Stimulated activated CD8-positive, alpha-beta memory T cell treated with anti-CD3 and anti-CD28 coated beads, Interleukin-2, amount 100 ng/mL, for 1 hour (primary cell): ENCODE measurements at places on chromosomes 2 and 18.
A peak's percentile ranks its signal among the peaks of the same experiment; 100 is the strongest.

- DNase-seq: no peak
Measured at GRCh38 chr2:43448011-43448821, 147.6 kb downstream of the THADA start.

- no peak for DNase-seq
Measured at GRCh38 chr2:199441759-199442158, 16.0 kb downstream of the SATB2 start.

DNA sequence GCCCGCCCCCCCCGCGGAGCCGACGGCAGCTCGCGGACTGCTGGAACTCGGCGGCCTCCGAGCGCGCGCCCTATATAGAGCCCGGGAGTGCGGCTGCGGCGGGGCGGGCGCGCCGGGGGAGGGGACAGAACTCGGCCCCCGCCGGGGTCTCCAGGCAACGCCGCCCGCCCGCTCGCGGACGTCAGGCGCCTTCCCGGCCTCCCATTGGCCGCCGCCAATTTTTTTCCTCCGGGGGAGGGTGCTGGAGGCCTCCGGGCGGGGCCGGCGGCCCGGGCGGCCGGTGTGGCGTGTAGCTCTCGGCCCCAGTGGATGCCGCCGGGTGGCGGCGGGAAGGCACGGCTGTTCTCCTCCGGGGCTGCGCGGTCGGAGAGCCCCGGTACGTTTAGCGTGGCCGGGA is at the start of gene ZFP36L2:
Gene ZFP36L2 (minus strand): TSS at position 49 of the 397 bp plus-strand sequence. CDS start 291 bp downstream, outside the sequence.
- DNase-seq: peak; percentile 93

DNA sequence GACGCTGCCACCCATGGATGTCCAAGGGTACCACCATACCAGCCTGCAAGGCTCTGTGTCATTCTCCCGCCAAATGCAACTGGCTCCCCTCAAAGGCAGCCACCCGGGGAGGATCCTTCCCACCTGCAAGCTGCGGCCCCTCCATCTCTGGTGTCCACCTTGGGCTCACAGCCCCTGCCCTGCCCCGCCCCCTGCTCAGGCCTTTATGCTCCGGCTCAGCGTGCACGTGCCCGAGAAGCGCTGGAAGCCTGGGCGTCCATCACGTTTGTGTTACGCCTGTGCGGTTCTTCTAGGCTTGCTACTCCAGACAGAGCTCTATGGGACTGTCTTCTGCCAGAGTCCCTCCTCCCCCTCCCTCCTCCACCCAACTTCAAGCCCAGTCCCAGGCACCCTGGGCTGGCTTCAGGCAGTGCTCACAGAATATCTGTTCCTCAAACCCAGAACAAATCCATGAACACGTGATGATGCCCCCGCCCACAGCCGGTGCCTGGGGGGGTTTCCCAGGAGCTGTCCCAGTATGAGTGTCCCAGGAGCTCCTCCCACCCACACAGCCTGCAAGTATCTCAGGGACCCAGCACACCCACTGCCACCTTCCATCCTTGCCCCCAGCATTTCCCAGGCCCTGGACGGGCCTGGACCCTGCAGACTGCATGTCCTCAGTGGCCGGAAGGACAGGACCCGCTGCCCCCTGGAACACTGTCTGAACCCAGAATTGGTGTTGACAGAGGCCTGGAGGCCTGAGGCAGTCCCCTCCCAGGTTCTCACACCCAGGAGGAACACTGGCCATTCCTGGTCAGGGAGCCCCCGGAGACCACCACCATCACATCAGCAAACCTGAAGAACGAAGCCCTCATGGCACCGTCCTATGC is 30.3 kb downstream of the KIF1A start:
- DNase-seq: no peak

- DNase-seq: no peak
Measured at GRCh38 chr2:174395969-174396630, 570 bp downstream of the SCRN3 start.

DNA sequence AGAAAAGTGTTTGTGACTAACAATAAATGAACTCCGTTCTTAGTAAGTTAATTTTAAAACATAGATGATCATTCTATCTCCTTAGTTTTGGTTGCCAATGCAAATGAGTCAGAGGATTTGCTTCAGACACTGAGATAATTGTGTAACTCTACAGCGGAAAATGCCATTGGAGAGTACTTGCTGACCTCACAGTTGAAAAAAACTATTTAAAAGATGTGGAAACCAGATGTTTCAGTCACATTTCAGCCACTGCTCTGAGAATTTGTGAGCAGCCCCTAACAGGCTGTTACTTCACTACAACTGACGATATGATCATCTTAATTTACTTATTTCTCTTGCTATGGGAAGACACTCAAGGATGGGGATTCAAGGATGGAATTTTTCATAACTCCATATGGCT is at the start of gene TNFAIP6:
Gene TNFAIP6 (plus strand): TSS at position 234 of the 400 bp plus-strand sequence. CDS start 75 bp downstream, at position 309.
- no peak for DNase-seq

DNA sequence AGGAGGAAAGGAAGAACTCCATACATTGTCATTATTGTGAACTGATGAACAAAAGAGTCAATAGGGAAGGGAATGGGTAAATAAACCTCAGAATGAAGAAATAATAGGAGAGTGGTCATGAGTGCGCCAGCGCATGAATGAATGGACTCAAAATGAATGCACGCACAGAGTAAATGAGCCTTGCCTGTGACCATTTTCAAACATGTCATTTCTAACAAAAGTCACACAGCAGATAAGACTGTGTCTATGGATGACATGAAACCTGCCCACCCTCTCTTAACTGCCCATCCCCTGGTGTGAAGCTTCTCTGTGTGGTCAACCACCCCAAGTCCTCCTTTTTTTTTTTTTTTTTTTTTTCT is 121.1 kb upstream of the TEX51 start:
- no peak for DNase-seq

GRCh38 chr18:47151439-47151838 is 1.1 kb upstream of the HDHD2 start:
- DNase-seq: no peak

- no peak for DNase-seq
Measured at GRCh38 chr2:74186038-74186437, 7.4 kb upstream of the MOB1A start.

DNA sequence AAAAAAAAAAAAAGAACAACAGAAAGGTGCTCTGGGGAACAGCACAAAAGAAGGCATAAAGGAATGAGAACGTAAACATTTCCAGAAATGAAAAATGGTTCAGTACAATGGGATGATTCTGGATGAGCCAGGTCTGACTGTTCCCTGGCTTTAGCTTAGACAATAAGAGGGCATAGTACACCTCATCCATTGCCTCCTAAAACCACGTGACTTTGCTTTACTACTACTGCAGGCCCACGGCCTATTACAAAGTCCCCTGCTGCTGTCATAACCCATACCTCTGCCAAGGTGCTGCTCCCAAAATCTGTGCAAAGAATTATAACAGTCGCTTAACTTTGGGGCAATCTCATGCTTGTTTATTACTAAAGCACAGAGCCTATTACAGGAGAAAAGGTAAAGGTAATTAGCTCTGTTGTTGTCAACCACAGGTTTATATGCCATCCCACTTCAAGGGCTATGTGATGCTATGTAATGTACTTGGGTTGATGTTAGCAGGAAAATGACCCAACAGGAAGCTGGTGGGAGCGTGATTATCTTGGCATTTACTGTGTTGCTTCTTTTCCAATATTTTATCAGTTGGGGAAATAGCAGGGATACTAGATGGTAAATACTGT is 26.8 kb downstream of the STK17B start:
- DNase-seq: no peak

DNA sequence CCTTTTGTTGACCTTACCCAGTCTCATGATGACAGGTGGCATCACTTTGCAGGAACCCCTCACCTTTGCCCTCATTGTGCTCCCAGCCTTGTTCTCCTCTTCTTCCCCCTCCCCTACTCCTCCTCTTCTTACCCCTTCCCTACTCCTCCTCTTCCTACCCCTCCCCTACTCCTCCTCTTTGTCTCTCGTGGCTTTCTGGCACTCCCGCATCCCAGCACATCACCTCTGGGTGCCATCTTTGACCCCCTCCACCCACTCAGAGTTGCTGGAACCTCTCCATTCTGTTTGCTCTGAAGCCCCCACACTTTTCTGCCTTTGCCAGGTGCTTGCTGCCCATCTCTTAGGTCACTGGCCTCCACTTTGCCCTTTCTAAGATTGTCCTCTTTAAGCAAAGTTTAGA is 17.1 kb downstream of the UBE2F start:
- no peak for DNase-seq

DNA sequence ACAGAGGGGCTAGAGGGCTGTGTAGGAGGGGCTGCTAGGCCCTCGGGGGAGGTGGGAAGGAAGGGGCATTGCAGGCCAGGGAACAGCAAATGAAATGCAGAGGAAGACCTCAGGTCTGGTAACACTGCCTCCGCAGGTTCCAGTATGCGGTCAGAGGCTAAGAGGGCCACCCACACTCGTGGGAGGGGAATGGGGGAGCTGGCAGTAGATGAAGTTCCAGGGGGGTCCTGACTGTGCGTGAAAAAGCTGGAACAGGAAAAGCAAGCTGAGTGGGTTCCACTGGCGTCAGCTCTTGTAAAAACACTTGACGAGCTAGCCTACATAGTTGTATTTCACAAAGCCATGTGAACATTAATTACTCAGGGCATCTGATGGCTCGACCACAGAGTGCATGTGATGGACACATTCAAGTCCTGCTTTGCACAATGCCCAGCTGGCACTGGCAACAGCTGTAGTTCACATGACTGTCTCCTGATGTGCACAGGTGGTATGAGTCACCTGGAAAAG is 29.0 kb upstream of the PTPN4 start:
- no peak for DNase-seq

DNA sequence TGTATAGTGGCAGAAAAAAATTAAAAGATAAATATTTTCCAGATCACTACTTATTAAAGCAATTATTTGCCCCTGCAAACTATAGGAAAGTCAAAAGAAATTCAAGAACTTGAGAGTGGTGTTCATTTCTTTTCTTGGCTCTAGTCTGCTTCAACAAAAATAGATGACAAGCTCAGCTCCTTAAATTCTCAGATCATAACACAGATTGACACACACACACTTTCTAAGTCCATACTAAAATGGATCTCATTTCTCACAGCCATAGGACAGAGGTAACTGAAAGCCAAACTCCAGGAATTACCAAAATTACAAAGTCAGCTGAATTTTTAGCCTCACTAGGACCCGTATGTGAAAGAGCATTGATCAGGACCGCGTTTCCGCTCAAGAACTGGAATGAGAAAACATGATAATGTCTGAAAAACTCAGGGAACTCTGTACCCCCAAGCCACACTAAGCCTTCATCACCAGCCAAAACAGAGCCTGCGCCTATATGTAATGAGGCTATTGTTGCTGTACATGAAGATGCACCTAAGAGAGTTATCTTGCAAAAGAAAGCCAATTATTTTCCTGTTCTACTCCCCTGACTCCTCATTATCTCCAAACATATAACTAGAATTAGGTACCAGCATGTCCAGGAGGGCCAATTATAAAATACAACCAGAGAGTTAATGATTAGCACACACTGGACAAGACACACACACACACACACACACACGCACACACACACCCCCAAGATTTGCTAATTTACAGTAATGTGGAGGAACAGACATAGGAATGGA is 16.5 kb upstream of the EFR3B start:
- no peak for DNase-seq

GRCh38 chr2:238847419-238847801 is 475 bp upstream of the TWIST2 start:
- DNase-seq: no peak

GRCh38 chr2:70381235-70381634 is 79.4 kb upstream of the FAM136A start:
- no peak for DNase-seq

GRCh38 chr2:148253685-148254084 is 232.8 kb downstream of the MBD5 start:
- no peak for DNase-seq
